Suppressor macrophage treated with lipopolysaccharide for 1 hour (primary cell): ENCODE measurements at places on chromosomes 6 and 20.

DNA sequence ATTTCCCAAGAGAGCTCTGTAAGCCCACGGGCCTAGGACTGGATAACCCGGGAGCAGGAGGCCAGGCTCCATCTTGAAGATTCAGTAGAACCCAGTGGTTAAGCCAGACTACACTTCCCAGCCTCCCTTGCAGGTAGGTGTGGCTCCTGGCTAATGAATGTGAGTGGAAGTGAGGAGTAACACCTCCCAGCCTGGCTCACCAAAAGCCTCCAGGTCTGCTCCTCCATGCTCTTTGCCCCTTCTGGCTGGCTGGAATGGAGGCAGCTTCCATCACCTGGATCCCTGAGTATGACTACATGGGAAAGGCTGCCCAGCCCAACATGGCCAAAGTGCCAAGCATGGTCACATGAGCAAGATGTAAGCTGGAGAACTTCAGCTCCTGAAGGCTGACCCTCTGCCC, 9.7 kb downstream of the LRRN4 start:
- no peak for DNase-seq

DNA sequence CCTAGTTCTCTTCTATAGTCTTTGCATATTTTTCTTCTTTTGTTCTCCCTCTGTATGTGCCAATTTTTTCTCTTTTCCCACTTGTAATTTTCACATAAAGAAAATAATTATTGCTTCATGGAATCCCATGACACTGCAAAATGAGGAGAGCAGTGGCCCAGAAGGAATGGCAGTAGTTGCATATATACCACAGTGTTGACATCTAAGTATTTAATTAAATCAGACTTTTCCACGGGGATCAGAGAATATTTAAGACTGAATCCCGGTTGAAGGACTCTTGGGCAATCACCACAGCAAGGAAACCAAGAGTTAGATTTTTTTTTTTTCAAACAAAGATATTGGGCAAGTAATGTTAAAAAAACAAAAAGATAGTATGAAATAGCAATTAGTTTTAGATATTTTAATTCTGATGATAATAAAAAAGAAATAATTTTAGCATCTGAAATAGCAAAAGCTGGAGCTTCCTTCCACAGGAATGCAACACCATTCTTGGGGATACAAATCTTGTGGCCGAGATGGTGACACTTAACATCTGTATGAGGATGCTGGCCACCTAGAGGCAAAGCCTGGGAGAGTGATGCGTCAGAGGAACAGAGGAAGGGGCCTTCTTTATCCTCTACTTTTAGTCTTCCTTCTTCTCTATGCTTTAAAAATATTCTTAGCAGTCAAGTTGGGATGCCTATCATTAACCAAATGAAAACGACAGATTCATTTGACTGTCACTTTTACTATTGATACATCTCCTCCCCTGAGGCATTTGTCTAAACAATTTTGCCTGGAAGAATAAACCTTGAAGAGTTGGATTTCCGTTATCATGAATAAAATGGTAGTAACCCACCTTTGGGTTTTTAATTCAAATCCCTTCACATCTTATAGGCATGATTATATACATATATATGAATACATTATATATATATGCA, 356.2 kb downstream of the GJA1 start:
- no peak for DNase-seq

DNA sequence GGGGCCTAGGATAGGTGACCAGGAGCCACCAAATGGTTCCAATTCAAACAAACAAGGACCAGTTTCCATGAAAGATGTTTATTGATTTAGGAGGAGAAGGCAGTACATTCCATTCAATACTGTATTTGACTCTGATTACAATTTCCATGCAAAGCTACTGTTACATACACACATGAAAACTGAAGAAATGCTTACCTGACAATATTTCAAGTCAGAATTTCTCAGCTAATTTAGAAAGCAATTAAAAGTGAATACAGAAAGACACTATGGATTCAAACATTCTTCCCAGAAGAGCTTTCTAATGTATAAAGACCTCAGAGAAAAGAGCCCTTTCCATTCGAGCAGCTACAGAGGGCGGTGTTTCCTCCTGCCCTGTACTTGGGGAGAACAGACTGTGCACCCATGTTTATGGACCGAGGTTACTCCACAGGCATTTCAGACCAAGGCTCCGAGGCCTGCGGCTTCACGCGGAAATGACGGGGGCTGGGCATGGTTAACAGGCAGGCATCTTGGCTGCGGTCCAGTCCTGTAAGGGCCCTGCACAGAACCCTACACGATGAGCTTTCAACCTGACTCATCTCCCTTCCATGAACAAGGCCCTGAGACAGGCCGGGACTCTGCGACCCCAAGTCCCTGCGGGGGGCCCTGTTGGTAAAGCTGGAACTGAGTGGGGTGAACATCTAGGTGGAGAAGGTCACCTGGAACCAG, 25.7 kb upstream of the TCFL5 start:
- peak; percentile 33 for DNase-seq

DNA sequence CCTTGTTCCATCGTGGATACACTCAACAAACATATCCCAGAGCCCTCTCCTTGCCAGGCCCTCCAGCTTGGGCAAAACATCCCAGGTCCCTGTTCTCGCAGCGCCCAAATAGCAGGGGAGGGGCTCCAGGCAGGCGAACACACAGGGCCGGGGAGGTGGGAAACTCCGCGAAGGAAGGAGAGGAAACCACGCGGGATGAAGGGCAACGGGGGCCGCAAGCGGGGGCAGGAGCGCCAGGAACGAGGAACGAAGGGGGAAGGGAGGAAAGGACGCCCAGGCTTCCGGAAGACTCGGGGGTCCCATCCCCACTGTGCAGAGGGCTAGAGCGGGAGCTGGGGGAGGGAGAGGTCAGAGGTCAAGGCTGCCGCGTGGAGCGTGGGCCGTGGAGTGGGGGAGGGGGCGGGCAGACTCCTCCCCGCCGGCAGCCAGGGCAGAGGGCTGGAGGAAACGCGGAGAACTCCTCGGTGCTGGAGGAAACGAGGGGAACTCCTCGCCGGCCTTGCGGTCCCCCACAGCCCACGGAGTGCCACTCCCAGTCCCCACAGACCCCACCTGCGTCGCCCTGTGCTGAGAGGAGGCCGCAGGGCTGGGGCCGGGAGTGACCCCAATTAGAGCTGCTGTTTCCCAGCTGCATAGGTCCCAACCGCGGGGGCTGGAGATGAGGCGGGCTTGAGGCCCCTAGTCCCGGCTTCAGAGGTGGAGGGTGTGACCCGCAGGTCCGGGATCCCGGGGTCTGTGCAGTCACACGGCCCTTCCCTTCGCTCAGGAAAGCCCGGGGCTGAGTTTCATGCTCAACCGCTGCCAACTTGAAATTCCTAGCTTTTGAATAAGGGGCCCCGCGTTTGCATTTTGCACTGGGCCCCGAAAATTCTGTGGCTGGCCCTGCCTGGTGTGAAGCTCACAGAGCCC, 1.2 kb upstream of the RBM38 start:
- peak; percentile 71 for DNase-seq

- peak; percentile 88 for DNase-seq
These were observed 158.6 kb upstream of the PREP start for GRCh38 chr6:105561486-105561885.

DNA sequence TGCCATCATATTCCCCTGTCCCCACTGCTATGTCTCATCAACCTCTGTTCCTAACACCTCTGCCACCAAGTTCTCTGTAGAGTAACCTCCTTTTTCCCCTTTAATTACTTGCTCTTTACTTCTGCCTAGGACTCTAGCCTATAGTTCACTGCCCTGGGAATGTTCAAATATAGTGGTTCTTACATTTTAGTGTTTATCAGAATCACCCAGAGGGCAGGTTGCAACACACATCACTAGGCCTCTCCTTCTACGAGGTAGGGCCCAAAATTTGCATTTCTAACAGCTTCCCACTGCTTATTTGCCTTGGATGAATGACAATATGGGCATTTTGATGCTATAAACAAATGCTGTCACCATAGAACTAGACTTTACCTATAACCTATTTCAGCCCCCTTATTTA, 23.1 kb upstream of the C6orf141 start:
- no peak for DNase-seq

DNA sequence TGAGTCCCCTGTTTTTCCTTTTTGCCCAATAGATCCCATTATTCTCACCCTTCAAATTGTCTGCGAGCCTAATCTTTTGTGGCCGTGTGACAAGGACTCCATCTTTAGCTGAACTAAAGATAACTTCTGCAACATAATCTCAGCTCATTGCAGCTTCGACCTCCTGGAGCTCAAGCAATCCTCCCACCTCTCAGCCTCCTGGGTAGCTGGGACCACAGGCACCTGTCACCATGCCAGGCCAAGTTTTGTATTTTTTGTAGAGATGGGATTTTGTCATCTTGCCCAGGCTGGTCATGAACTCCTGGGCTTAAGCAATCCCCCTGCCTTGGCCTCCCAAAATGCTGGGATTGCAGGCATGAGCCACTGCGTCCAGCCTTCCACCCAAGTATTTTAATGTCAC, 161.0 kb downstream of the GJA1 start:
- no peak for DNase-seq

DNA sequence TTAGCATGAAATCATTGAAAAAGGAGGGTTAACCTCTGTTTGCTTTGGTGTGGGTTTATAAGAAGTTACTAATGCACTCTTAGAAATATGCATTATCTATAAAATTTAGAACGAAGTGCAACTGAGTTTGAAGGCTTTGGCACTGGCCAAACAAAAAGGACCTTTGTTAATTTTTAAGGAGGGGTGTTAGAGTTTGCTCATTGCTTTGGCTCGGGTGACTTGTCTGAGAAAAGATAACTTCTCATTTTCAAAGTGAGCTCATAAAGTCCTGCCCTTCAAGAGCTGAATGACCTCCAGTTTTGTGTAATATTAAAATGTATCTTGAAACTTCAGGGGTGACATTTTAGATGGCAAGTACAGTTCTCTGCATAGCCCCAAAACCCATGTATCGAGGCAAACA, 25.9 kb downstream of the NEDD9 start:
- peak; percentile 79 for DNase-seq

GRCh38 chr6:163416557-163417253, 2.2 kb downstream of the QKI start:
- DNase-seq, result peak; percentile 83

DNA sequence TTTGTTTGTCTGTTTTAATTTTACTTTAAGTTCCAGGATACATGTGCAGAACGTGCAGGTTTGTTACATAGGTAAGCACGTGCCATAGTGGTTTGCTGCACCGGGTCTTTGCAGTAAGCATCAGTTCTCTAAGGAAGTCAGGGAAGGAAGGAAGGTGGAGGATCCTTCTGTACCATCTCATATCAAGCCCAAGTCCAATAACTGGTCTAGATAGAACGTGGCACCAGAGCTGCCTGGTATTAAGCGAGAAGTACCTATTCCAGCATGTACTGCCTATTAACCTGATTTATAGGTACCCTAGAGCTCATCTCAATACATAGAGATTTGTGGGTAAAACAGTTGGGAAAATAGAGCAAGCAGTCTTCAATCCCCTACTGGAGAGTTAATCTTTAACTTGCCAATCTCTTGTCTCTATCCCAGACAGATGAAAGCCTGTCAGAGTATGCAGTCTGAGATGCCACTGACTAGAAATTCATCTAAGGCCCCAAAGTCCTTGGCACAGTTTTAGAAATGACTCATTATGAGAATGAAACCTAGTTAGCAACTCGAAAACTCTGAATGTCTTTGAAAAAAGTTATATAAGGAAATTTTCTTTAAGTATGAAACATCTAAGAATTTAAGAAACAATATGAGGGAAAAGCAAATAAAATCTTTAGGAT, 144.9 kb downstream of the TFAP2A start:
- no peak for DNase-seq

DNA sequence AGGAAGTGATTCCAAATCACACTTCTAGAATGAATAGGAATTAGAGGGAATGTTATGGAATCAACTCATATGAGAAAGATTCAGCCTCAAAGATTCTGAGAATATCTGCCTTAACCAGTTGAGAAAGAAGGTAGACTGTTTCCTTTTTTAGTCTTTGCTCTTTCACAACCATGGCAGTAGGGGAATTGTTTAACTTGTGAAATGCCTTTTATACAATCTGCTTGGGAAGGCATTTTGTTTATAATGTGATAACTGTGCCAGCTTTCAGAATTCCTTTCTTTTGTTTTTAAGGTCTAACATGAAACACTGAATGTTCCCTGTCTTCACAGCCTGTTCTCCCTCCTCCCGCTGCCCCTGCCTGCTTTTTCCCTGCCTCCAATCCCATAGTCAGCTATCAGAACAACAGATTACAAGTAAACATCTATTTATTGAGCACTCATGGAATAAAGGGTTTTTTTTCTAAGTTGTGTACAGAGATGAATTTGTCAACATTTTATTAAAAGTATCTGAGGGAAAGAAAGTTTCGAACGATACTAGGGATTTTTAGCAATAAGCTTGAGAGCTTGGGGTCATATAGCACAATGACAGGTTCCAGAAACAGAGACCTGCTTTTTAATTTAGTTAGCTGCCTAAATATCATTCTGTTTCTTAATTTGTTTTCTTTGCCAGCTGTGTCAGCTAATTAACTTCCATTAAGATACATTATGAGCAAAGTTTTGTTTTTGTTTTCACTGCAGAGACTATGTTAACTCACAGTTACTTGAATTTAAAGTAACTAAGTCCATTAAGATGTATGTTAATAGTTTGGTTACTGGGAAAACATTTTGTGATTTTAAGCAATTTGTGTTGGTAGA, 28.3 kb upstream of the FBXO30 start:
- DNase-seq, result peak; percentile 23
